ENCODE measurements at places on chromosomes 12 and 14.
A peak's percentile ranks its signal among the peaks of the same experiment; 100 is the strongest.

- DNase-seq, result no peak
Observed at GRCh38 chr12:102475355-102475754, 5.0 kb downstream of the IGF1 start.

DNA sequence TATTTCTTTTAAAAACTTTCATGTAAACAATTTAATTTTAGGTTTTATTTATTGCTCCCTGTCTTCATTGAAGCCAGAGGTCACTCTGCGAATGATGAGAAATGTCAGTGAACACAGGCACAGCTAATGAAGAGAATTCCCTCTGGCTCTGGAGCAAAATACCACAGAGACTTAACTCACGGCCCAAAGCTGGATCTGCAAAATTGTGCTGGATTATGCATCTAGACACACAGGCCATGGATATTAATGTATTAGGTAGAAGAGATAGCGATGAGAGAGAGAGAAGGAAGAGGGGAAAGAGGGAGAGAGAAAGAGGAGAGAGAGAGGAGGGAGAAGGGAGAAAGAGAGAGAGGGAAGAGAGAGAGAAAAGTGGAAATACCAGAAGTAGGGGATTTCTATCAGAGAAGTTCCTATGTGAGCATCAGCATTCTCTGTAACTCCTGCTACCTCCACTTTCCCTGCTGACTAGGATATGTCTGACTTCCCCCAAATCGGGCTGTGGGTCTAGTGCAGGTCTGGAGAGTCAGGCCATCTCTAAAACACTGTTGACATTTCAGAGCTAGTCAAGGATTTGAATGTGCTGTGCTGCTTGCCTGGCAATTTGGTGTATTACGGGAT lies 3.7 kb downstream of the ARHGDIB start:
- DNase-seq, result no peak

- DNase-seq, result peak; percentile 89
Observed at GRCh38 chr12:113456761-113457160, 14.9 kb downstream of the LHX5 start.

DNA sequence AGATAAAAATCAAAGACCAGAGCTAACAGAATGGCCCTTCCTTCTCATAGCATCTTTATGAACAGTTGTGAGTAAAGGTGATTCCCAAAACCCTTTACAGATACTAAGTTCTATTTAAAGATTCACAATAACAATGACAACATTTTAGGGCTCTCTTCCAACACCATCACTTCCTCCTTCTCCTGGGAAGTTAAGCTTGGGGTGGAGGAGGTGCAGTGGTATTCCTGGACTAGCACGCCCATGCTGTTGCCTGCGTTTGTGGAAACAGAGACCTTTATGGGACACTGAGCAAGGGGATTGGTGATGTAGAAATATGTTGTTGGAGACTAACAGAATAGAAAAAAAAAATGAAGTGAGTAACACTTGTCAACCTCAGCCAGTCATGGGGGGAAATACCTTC lies 22.5 kb downstream of the SYNE2 start:
- DNase-seq, result no peak

- no peak for DNase-seq
Observed at GRCh38 chr14:99725774-99726537, 41.9 kb downstream of the CYP46A1 start.

- DNase-seq, result peak; percentile 21
Observed at GRCh38 chr12:18861287-18861858, 123.5 kb downstream of the CAPZA3 start.

DNA sequence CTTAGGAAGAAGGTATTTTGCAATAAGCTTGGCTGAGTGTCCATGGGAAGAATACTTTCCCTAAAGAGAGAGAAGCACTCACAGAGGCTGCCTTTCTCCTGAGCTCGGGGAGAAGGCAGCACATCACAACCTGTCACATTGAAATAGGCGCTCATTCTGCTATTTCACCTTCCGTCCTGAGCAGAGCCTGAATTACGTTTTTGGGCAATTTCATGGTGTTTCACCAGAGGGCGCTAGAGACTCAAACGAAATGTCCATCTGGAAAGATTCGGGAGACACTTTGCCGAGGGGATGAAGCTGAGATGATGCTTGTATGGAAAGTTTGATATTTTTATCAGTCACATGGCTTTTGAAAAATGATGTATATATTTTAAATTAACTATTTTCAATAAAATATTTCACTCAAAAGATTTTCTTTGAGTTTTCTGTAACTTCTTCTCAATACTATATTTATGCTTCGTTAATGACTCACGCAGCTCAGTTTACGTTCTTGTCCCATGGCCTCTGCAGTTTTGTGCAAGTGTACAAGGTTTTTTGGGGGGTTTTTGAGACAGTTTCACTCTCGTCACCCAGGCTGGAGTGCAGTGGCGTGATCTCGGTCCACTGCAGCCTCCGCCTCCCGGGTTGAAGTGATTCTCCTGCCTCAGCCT lies 17.4 kb upstream of the B4GALNT3 start:
- DNase-seq, result peak; percentile 41

- DNase-seq, result no peak
Observed at GRCh38 chr12:68812553-68813241, 4.7 kb downstream of the MDM2 start.

GRCh38 chr12:104049903-104050356 lies at the start of gene GLT8D2:
Gene GLT8D2 (minus strand): TSS chr12:104050187. CDS start chr12:104019648, 30,539 bp downstream.
- DNase-seq, result no peak

DNA sequence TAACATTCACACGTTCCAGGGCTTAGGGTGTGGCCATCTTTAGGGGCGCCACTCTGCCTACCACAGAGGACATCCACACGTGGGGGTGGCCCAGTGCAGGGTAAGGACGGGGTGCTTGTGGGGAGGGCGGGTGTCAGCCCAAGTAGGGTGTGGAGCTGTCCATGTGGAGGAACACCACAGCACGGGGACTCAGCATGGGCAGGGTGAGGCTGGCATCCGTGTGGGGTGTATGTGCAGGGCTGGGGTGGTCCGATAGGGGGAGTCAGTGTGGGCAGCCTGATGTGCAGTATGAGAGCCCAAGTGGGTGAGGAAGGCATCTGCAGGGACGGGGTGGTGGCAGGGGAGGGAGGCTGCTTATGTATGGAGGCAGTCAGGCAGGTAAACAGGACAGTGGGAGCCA lies 17.7 kb downstream of the PSMC1 start:
- DNase-seq, result no peak

GRCh38 chr12:69881771-69882170 lies 56.7 kb downstream of the MYRFL start:
- no peak for DNase-seq

GRCh38 chr12:45587877-45588533 lies 141.5 kb upstream of the ARID2 start:
- DNase-seq, result no peak

DNA sequence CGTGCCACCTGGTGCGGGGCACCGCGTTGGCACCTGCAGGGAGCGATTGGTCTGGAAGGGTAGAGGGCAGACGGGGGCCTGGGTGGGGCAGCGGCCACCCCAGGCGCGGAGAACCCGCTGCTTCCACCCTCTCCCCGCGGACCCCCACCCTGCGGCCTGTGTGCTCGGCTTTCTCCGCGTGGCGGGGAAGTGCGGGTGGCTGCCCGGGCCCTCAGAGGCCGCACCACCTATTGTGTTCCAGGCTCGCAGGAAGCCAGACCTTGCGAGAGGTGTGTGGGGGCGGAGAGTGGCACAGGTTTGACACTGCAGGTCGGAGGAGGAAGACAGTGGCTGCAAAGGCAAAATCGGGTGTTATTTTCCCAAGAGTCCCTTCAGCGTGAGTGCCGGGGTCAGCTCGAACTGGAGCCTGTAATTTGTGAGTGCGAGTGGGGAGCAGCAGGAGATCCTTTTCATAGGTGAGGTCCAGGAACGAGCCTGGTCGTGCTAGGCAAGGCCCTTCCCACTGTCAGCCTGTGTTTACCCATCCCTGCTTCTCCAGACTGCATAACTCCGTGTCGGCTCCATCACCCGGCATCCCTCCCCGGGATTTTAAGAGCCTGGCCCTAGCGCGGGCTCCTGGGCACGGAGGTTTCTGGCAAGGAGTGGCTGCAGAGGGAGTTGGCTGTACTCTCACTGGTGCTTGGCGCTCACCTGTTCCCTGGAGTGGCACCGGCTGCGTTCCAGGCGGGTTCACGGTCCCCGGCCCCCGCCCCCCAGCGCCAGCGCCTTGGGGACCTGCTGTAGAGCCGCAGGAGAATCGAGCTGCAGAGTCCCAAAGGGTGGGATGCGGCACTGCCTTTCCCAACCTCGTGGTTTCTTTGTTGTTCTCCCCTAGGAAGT lies 935 bp downstream of the TBC1D30 start:
- no peak for DNase-seq

DNA sequence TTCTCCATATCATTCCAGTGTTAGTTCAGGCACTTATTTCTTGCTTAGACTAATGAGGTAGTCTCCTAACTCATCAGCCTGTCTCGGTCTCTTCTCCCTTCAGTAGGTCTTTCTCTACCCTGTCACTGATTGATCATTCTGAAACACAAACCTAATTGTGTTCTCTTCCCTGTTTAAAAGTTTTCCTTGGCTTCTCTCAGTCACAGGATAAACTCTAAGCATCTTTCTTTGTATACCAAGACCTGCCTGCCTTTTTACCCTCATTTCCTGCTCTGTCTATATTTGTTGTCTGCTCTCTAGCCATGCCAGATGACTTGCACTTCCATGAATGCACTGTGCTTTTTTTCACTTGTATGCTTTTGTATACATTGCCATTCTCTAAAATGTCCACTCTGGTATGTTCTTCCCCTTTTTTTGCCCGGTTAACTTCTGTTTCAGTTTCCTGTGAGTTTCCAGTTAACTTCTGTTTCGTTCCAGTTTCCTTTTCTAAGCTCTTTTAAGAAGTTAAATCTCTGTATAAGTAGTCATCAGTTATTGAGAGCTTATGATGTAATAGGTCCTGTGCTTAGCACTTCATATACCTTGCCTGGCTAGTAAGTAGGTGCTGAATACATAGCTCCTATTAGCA lies 12.8 kb downstream of the DIP2B start:
- peak; percentile 65 for DNase-seq

GRCh38 chr12:101655393-101655792 lies 42.0 kb upstream of the CHPT1 start:
- DNase-seq, result no peak

DNA sequence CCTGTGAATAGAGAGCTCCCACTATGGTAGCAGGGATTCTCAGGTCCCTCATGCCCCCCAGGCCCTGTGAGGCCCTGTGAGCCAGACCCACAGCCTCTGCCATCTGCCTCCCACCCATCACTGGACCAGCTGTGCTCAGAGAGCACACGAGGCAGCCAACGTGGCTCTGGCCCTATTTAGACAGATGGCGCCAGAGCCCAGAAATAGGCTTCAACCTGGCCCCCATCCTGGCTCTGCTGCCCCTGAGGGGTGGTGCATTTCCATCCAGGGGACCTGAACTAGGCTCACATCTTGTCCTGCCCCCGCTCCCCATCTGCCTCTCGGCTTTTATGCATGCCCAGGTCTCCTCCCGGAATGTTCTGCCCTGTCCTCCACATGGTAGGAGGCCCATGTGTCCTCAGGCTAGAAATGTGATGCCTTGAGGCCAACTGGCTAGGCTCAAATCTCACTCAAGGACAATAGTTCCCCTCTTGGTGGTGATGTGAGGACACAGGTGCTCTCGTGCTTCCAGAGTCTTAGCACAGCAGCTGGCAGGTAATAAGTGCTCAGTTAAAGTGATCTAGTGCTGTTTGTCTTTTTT lies 18.9 kb downstream of the TMEM63C start:
- no peak for DNase-seq

DNA sequence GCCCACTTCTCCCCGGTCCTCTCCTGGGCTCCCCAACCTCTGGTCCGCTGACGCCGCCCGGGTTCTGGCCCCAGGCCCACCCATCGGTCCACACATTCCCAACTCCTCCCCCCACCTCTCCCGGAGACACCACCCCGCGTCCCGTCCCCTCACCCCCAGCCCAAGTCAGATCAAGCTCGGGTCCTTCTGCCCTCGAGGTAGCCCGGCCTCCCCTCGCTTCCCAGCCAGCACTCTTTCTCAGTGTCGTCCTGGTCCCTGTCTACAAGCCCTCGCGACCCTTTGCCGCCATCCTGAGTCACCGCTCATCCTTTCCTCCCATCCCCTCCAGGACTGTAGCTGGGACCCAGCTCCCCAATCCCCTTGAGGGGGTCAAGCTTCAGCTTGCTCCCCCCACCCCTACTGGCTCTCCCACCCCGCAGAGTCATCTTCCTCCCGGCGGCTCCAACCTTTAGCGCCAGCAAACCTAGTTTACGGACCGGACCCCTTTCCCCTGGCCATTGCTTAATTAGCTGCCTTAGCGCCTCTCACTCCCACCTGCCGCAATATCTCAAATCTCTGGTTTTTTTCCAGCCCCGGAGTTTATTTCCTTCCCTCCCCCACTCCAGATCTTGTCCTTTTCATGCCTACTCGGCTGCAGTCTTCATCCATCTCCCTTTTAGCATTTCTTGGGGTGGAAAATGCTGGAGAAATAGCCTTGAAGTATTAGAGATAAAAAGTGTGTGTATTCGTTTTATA lies 1.1 kb downstream of the PPP4R4 start:
- DNase-seq, result no peak

- peak; percentile 60 for DNase-seq
Observed at GRCh38 chr14:22994762-22995275, 12.5 kb upstream of the AJUBA start.

DNA sequence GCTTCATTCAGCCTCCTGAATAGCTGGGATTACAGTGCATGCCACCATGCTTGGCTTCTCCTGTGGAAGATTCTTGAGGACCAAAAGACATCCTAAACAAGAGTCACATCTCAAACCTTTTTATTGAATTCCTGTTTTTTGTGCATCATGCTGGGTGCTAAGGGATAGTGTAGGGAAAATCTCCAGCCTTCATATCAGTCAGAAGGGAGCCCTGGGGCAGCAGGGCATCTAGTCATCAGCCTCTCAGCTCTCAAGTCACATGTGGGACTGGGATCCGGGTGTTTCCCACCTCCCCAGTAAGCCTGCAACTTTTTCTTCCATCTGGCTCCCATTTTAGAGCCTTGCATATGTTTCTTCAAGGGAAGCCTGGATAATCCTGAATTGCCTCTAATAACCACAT lies 25.1 kb upstream of the OASL start:
- DNase-seq, result no peak

DNA sequence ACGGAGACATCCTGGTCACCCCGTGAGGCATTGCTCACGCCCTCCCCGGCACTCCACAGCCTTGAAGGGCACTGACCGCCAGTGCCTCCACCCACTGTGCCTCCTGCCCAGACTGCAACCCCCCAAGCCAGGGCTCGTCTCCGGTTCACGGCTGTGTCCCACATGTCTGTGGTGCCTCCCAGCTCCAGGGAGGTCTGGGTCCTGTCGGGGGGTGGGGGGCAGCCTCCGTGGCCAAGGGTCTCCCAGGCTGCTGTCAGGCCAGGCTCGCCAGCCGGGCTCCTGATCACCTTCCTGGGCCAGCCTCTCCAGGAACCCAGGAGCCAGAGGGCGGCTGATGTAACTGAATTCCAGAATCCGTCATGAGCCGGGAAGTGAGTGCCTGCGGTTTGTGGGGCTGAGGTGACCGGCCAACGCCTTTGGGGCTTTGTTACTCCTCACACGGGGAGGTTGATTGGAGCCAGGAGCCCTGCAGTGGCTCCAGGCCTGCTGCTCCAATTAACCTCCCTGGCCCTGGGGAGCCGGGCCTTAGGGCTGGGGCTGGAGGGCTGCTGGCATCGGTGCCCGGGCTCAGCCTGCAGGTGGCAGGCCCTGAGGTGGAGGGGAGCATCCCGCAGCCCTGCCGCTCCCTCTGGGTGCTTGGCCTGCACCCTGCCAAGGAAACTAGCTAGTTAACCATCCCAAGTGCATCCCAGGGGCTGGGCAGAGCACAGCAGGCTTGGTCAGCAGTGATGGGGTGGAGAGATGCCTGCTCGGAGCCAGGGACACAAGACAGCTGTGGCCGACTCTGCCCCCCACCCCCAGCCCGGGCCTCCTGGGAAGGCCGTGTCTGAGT lies 36.4 kb upstream of the FBRSL1 start:
- no peak for DNase-seq

GRCh38 chr12:117235261-117235660 lies 45.0 kb upstream of the FBXO21 start:
- no peak for DNase-seq

Data from OCI-LY7 (cell line).